ENCODE measurements at places on chromosomes 13 and 19.

DNA sequence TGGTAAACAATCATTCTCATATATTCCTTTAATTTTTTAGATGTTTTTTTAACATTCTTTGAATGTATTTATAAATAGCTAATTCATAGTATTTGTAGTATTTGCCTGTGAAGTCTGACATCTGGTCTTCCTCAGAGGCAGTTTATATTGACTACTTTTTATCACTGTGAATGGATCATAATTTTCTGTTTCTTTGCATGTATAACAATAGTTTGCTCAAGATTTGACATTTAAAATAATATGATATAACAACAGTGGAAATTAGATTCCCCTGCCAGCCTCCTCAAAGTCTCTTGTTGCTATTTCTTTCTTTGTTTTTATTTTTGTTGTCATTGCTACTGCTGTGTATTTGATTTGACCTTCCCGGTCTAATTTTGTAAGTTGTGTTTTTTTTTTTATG is 297.0 kb upstream of the PCDH20 start:
- DNase-seq = no peak

DNA sequence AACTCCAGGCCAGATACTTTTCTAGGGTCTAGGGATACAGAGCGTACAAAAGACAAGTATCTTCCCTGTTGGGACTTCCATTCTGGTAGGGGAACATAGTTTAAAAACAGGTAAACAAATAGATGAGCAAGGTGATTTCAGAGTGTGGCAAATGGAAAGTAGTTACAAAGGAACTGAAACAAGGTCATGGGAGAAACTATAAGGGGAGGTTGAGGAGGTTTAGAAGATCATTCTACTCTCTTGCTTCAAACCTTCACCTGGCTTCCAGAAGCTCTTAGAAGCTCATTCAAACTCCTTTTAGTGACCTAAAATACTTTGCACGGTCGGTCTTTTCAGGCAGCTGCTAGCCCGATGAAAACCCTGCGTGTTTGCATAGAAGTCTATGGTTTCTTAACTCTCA is 9.1 kb downstream of the FFAR2 start:
- no peak for DNase-seq

DNA sequence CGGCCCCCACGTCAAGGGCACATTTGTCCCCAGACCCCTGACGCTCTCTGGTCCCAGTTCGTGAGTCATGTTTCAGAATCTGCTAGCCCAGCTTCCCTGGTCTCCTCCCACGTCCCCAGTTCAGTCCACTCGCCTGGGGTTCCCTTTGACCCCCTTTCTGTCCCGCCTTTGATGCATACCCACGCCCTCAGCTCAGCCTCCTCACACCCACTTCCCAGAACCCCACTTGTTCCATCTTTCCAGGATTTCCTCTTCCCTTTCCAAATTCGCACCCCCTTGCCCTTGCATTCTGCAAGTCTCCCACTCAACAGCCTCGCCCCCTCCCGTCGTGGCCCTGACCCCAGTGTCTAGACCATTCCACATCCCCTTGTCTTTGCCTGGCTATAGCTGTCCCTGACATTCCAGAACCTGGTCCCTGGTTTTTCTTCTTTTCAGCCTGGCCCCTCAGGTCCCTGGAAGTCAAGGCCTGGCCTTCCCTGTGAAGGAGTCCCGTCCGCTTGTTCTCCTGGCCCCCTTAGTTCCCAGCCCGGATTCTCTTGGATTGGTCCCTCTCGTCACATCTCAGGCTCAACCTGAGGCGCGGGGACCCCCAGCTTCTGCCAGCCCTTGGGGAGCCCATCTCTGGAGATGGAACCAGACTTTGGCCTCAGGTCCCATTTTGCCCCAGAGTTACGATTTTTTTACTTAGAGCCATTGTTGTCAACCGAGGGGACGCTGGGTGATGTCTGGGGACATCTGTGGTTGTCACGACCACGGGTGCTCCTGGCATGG is 1.3 kb downstream of the NCLN start:
- no peak for DNase-seq

GRCh38 chr19:660793-661426 is 2.1 kb downstream of the RNF126 start:
- no peak for DNase-seq

DNA sequence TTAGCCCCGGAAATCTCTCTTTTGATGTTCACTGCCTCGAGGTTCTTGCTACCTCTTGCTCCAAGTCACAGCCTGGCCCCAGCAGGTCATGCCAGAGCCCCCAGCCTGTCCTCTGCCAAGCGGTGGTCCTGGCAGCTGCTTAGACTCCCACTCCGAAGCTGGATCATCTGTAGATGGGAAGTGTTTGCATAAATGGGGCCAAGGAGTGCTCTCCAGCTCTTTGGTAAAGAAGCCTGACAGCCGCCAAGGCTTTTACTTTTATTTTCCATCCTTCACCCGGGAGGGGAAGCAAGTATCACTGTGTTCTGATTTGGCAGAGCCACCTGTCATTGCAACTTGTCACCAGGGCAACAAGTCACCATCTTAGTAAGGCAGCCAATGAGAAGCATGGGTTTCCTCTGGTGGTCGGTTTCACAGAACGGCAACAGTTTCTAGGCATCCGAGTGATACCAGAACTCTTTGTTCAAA is 10.6 kb upstream of the RETN start:
- no peak for DNase-seq

Data from activated T-helper 1 cell treated with Interleukin-2 at 50 U/mL for 16 hours (primary cell).